ENCODE measurements at places on chromosomes 13 and 19.

DNA sequence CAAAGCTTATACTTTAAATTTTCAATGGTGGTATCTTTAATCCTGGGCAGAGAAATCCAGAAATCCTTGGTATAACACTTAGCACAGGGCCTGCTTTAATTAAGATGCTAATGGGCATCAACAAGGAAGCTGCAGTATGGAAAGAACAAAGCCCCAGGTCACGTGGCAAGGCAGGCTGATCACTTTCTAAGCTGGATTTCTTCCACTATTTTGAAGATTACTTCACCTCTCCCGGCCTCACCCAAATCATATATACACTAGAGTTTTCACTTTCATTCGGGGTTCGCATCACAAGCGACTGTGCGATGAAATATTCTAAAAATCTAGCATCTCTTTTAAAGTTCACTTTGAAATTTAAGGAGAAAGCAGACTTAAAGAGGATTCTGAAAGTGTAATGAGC, 71.8 kb downstream of the STARD13 start:
- no peak for DNase-seq

DNA sequence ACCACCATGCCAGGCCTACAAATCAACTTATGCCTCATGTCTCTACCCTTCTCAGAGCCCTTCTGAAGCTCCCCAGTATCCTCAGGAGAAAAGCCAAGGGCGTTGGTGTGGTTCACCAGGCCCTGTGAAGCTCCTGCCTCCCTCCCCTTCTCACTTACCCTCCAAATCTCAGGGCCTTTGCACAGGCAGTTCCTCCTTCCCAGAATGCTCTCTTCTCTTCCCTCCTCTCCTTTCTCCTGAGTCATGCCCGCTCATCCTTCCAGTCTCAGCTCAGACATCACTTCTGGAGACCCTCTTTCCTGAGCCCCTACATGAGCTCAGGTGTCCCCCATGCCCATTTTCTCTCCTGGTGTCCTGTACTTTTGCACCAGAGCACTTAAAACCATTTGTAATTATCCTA, 20.5 kb downstream of the HIF3A start:
- no peak for DNase-seq

DNA sequence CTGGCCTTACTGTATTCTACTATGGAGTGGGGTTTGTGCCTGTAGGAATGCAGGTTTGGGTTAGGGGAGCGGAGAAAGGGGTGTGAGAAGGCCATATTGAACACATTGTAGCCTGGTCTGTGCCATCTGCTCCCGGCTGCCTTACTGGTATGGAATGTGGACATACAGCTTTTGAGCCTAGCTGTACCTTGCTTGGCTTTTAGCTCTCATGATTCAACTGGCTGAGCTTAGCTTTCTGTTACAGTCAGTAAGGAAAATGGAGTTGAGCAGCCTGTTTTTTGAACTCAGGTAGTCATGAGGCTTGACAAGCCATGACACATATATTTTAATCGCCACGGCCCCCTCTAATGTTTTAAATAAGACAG, 41.6 kb downstream of the ARHGAP35 start:
- DNase-seq = no peak

DNA sequence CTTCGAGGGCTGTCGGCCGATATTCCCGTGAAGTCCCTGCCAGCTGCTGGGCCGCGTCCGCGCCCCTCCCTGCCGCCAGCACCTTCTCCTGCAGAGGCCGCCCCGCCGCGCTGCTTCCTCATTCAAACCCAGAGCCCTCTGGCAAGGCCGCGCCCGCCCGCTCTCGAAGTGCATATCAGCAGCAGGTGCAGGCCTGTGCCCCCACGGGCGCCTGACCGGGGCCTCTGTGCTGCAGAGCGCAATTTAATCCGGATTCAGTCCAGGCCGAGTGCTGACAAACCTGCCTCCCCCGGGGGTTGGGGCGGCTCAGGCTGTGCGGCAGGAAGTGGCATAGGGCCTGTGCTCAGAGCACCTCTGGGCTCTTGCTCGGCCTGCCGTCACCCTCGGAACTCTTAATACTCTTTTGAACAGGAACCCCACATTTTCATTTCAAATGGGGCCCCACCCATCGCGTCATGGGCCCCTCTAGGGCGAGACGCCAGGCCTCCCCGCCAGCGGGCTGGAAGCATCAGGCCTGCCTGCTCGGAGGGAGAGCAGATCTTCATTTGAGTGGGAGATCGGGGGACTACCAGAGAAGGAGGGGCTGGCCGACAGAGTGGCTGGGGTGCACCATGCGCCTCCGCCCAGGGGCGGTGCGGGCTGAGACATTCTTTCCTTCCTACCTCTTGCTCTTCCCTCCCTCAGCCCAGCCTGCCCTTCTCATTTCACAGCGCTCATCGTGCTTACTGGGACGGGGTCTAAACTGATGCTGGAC, 125.7 kb downstream of the TNFRSF19 start:
- no peak for DNase-seq

DNA sequence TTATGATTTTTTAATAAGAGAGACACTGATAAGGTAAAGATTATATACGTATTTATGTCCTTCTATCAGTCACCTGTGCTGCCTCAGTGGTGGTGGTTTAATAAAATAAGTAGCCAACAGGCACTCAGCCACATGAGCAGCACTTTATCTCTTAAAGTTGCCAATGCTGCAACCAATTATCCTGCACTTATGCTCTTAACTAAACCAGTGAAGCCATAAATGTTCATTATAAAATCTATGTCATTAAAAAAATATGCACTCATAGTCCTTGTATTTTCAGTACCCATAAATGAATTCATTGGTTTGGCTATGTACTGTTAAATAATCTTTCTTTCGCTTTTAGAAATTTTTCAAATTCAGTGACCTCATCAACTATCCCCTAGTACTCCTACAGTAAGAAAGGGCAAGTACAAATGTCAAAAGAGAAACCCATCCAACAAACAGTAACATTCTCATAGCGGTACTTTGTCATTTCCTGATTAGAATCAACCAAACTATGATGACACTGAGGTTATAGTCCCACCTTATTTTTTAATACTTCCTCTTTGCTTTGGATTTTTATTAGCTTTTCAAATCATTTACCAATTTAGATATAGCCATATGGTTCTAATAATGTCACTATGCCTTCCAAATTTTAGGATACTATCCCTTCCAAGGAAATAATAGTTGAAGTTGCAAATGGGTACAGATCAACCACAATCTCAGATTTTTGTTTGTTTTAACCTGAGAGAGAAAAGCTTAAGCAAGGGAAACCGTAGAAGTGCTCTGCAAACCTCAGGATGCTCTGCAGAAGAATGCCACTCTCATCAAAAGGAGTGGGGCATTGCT, 190.9 kb downstream of the KLF12 start:
- peak; percentile 8 for DNase-seq

DNA sequence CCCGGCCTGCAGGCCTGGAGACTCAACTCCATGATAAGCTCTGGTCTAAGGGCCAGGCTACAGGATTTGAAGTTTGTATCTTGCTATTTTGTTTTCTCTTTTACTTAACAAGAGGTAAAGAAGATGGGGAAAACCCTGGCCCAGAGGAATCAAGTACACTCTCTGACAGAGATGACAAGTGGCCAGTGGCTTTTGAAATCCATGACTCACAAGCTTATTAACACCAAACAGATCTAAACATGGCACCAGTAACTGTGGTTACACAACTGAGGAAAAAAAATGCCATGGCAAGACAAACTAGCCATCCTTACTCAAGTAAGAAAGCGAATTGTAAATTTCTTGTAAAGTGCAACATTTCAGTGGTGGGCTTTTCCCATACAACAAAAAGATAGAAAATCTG, 72.6 kb upstream of the SERTM1 start:
- DNase-seq = no peak

GRCh38 chr19:51421229-51422052, 4.0 kb upstream of the SIGLEC10 start:
- no peak for DNase-seq

- DNase-seq = no peak
Measured at GRCh38 chr19:4557971-4558941, 1.2 kb downstream of the SEMA6B start.

- no peak for DNase-seq
Measured at GRCh38 chr19:7516878-7517277, 975 bp downstream of the ZNF358 start.

DNA sequence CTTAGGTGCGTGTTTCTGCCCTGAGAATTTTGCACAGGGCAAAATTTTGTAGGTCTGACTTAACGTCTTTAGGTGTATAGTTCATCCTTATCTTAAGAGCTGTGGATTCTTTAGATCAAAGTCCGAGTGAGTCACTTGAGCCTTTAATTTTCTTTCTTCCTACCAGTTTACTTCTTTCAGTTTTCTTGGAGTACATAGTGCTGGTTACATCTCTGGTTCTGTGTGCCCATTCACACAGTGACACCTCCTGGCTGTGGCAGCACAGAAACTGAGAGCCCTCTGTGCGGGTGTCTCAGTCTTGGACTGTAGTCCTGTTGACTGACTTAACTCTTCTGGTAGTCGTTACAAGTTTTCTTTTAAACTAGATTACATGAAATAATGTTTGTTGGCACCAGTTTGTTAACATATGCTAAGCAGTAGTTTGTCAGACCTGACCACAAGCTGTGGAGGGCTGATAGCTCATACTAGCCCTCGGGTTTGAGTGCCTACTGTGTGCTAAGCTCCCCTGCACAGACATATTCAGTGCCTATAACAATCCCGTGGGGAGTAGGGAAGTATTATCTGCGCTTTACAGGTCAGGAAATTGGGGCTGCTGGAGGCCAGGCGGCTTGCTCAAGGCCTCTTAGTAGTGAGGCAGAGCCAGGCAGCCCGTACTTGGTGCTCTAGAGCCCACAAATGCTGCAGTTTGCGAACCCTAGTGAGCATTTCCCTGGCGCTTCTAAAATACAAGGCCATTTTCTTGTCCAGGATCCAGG, 1.6 kb downstream of the GATAD2A start:
- DNase-seq = no peak

DNA sequence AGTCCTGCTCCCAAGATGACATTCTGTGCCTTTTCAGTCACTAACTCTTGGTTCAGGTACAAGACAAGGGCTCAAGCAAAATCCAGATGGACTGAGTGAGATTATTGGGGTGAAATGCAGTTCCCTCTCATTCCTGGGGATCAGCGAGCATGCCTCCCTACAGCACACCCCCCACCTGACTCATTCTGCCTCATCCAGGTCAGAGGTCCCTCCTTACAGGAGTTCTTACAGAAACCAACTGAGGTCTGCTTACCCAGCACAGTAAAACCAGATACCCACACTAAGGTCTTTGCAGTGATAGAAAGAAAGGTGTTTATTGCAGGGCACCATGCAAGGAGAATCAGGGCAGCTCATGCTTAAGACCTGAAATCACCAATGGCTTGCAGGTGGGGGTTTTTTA, 21.6 kb upstream of the MRI1 start:
- DNase-seq = no peak

DNA sequence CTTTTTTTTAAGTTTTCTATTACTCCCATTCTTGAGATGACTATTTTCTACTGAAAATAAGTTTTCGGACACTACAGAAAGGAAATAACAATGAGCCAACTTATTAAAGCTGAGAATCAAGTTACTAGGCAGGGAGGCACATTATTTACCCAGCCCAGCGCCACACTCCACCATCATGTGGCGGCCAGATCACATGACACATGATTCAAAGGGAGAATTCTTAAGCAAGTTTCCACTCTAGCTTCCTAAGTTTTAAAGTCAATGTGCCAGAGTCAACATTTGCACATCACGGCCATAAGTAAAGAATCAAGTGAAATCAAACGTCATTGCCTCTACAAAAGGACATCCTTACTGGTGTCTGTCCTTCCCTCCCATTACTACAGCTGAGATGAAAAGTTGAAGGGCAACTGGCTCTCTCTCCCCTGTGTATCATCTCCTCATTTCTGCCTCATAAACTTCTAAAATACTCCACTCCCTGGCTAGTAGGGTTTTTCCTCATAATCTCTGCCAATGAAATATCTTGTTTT, 81.7 kb downstream of the KLF12 start:
- no peak for DNase-seq

DNA sequence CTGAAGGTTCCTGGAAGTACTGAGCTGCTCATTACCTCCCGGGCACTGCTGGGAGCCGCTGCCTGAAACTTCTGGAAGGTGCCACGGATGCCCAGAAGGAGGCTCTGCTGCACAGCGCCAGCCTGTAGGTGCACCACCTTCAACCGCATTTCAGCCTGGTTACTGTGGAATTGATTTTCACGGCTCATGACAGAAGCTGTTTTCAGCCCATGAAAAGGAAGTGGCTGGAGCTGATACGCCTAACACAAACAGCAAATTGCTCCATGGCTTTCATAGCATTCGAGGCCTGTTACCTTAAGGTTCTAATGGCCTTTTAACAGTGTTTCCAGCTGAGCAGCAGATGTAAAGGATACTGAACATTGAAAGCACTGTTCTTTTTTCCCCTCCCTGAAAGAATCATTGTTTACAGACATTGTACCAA, 22.0 kb downstream of the GPC6 start:
- peak; percentile 96 for DNase-seq

GRCh38 chr13:77737583-77738200, 40.2 kb downstream of the SLAIN1 start:
- DNase-seq = no peak

- DNase-seq = no peak
Measured at GRCh38 chr13:41452462-41452861, 4.9 kb upstream of the RGCC start.

- DNase-seq = no peak
Measured at GRCh38 chr13:47087841-47088240, 191.0 kb upstream of the HTR2A start.

- DNase-seq = peak; percentile 33
Measured at GRCh38 chr19:44071824-44072542, at the start of gene ZNF284. Gene ZNF284 (plus strand): TSS chr19:44072159. CDS start chr19:44076390, 4,231 bp downstream.

- DNase-seq = no peak
Measured at GRCh38 chr13:73972545-73972944, 161.7 kb downstream of the KLF12 start.

DNA sequence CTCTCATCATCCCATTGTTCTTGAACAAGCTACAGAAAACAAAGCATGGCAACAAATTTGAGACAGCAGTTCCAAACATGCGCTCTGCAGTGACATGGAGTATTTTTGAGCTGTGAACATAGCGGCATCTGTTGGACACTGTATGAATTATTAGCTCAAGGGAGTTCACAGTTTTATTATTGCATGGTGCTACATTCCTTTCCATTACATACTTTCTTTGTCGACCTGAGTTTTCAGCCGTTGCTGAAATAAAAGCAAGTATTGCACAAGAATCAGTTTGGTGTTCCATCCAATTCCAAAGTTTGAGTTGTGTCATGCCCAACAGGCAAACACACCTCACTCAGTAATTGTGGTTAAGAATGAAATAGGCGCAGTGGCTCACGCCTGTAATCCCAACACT, 30.1 kb upstream of the METTL21C start:
- DNase-seq = peak; percentile 27

DNA sequence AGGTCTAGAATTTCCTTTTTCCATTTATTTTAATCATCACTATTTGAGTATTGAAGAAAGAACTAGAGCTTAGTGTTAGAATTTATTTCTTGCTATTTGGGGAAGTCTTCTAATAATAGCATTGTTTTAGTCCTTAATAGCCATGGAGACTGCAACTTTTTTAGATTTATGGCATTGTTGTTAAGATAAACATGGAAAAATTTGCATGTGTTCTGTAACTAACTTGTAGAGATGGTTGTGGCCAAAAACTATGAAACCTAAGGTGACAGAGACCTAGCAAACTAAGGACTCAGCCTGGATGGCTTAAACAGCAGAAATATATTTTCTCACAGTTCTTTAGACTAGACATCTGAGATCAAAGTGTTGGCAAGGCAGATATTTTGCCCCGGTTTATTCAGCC, 246.4 kb downstream of the SPRY2 start:
- DNase-seq = no peak

GRCh38 chr13:75050419-75051046, 431.4 kb downstream of the TBC1D4 start:
- DNase-seq = no peak
